ENCODE measurements at places on chromosomes 5 and 9.

DNA sequence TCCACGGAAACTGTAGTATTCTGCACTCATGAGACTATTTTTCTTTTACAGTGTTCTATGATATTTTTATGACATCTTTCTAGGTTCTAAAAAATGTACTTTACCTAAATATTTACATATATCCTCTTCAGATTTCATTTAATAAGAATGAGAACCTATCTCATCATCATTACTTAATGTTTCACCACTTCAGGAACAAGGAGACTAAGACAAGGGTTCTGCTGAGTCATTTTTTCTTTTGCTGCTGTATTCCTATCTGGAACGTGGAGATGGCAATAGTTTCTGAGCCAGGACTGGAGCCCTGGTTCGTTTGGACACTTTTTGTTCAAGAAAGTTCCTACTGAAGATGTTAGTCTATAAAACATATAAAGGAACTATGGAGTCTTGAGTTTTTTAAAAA, 258.2 kb upstream of the MAP3K1 start:
- no peak for DNase-seq

DNA sequence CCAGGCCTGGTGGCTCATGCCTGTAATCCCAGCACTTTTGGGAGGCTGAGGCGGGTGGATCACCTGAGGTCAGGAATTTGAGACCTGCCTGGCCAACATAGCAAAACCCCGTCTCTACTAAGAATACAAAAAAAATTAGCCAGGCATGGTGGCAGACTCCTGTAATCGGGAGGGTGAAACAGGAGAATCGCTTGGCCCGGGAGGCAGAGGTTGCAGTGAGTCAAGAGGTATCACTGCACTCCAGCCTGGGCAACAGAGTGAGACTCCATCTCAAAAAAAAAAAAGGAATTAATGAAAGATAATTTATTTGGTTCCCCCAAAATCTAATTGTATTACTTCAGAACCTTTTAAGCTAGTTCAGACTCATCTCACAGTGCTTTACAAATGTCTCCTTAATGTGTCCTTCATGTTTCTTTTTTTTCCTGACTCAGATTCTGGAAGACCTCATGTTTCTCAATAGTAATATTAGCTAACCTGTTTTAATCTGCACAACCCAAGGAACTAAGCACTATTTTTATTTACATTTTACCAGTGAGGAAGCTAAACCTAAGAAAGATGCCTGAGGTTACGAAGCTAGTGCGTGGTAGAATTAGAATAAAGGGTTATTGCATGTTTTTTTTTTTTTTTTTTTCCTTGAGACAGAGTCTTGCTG, 15.1 kb downstream of the FAF2 start:
- DNase-seq: no peak

DNA sequence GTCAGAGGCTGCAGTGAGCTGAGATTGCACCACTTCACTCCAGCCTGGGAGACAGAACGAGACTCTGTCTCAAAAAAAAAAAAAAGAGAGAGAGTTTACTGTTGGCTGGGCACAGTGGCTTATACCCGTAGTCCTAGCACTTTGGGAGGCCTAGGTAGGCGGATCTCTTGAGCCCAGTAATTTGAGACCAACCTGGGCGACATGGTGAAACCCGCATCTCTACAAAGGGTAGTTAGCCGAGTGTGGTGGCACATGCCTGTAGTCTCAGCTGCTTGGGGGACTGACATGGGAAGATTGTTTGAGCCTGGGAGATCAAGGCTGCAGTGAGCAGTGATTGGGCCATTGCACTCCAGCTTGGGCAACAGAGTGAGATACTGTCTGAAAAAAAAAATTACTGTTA, 12.6 kb downstream of the HABP4 start:
- DNase-seq: no peak

DNA sequence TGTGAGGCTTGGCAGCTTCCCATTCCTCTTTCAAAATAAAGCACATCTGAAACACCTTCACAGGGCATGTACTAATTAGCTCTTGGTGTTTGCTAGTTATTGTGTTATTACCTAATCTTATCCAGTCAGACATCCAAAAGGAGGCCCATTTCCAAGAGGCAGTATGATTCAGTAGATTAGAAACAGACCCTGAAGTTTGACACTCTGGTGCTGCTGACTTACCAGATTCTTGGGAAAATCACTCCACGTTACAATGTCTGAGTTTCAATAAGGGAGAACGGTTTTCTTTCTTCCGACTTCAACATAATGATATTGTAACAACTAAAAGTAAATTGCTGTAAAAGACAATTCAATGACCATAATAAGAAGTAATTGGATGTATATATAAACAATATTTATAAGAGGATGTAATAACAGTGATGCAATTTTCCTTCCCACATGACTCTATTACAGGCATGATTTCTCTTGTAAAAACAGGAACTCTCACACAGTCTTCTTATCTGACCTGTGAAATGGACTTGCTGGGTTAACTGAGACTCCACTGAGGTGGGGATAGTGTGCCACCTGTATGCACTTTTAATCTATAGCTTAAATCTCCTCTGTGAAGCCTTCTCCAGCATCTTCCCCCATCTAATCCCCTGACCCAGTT, 181.3 kb upstream of the ELL2 start:
- no peak for DNase-seq

- DNase-seq: no peak
Measured at GRCh38 chr9:99851500-99851822, 29.8 kb downstream of the NR4A3 start.

DNA sequence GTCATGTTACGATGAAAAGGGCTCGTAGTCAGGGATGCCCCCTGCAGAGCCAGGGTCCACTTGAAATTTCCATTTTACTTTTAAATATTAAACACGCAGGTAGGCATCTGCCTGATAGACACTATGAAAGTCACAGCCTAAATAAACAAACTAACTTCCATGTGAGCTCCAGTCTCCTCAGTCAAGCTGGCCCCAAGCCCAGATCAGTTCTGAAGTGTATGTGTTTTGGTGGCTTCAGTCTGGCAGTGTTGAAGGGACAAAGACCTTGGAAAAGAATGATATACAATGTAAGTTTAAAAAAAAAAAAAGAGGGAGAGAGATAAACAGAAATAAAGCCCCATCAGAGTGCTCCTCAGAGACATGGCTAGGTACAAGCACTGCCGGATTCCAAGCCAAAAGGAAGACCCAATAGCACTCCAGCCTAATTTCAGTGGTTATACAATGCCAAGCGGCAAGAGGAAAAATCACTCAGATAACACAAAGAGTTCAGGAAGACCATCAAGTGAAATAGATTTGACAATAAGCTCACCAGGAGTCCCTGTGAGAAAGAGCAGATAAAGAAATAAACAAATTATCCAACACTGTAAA, 181.0 kb downstream of the BNC2 start:
- no peak for DNase-seq

GRCh38 chr5:157729858-157730257, 1.4 kb upstream of the THG1L start:
- no peak for DNase-seq

DNA sequence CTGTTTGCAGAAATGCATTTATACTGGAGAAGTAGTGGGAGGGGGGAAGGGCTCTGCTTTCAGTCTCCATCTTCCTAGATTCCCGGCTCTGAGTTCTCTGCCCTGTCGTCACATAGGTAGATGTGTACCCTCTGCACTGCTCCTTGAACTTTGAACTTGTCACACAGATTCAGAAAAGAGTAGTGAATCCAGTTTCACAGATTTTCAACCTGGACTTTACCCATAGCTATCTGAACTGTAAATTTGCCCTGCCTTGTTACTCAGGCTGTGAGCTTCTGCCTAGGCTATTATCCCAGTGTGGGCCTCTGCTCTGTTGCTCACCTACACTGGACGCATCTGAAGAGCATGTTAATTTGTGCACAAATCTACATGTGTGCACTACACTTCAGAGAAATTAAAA, 12.8 kb upstream of the C9orf152 start:
- DNase-seq: no peak

DNA sequence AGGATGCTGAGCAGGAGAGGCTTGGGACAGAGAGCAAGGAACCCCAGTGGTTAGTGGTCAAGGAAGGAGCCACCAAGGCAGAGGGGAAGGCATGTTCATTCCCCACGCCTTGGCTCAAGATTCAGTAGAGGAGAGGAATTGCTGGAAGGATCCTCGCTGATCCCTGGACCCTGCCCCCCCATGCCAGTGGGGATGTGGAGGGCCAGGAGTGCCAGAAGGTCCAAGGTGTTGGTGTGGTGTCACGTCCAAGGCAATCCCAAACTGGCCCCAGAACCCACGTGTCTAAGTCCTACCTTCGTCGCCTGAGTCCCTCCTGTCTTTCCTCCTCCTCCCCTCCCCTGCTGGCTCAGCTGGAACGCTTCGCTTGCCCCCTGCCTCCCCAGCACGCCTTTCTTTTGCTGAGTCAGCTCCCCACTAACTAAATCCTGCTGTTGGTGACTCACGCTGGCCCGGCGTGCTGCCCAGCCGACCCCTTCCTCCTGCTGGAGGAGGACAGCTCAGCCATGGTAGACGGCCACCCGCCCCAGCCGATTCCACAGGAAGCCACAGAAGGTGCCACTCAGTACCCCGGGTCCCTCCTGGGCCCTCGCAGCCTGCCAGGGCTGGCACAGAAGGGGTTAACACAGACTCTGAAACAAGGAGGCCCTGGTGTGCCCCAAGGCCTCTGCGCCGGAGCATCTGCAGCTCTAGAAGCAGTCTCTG, 37.6 kb upstream of the ORM1 start:
- DNase-seq: peak; percentile 79

DNA sequence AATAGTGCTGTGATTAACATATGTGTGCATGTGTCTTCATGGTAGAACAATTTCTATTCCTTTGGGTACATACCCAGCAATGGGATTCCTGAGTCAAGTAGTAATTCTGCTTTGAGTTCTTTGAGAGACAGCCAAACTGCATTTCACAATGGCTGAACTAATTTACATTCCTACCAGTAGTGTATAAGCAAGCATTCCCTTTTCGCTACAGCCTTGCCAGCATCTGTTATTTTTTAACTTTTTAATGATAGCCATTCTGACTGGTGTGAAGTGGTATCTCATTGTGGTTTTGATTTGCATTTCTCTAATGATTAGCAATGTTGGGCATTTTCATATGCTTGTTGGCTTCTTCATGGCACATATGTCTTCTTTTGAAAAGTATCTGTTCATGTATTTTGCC, 308.5 kb downstream of the ARRDC3 start:
- DNase-seq: no peak

DNA sequence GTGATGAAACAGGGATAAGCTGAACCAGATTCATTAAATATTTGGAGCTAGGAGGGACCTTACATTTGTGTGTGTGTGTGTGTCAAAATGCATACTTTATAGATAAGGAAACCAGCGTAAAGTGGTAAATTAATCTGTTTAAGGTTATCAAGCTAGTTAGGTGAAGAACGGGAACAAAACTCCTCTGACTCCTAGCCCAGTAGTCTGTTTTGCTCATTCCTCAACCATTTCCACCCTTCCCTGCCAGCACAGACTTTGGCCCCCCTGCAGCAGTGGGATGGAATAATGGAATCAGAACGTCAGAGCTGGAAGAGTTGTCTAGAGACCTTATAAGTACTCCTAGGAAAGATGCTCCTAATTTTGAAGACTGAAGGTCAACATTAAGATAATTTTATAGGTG, 6.5 kb downstream of the AGXT2 start:
- DNase-seq: peak; percentile 42

- DNase-seq: no peak
Measured at GRCh38 chr5:75891020-75891419, 173.8 kb upstream of the POC5 start.

- no peak for DNase-seq
Measured at GRCh38 chr9:7336356-7337065, 463.1 kb downstream of the DMAC1 start.

DNA sequence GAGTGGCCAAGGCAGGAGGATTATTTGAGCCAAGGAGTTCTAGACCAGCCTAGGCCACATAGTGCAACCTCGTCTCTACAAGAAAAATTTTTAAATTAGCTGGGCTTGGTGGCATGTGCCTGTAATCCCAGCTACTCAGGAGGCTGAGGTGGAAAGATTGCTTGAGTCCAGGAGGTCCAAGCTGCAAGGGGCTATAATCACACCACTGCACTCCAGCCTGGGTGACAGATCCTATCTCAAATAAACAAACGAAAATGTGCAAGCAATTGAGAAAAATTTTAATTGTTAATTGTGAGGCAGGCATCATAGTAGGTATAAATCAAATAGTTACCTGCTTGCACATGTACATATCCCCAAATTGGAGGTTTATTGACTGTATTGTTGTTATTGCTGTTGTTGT, 15.3 kb downstream of the ALDH7A1 start:
- DNase-seq: no peak

- no peak for DNase-seq
Measured at GRCh38 chr9:86396412-86396811, 42.2 kb upstream of the TUT7 start.

GRCh38 chr5:43065387-43065947, 25.3 kb upstream of the ANXA2R start:
- DNase-seq: no peak

DNA sequence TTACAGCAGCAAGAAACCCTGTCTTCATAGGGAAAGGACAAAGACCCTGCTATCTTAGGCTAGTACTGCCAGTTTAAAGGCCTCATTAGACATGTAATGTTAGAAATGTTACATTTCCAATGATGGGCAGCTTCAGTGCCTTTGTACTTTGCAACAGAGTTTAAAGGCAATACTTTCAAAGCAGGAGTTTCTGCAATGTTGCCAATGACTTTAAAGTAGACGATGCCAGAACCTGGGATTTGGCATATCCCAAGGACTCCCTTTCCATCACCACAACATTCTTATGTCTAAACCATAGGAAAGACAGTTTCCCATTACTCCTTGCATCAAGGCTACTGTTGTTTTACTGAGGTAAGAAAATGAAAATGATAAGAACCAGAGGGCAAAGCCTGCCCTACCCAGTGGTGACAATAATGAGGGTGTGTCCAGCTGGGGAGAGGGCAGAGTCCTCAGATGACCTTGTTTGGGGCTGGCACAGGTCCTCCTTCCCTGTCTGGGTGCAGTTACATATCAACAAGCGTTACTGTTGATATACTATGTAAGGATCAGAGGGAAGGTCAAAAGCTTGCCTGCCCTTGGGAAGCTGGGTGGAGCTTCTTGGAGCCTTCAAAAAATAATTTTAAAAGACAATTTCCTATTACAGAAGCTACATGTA, 27.5 kb upstream of the MLANA start:
- no peak for DNase-seq

- DNase-seq: no peak
Measured at GRCh38 chr9:113794721-113795120, 81.4 kb upstream of the ZNF618 start.

GRCh38 chr9:70534061-70534460, 119.6 kb upstream of the KLF9 start:
- DNase-seq: no peak

DNA sequence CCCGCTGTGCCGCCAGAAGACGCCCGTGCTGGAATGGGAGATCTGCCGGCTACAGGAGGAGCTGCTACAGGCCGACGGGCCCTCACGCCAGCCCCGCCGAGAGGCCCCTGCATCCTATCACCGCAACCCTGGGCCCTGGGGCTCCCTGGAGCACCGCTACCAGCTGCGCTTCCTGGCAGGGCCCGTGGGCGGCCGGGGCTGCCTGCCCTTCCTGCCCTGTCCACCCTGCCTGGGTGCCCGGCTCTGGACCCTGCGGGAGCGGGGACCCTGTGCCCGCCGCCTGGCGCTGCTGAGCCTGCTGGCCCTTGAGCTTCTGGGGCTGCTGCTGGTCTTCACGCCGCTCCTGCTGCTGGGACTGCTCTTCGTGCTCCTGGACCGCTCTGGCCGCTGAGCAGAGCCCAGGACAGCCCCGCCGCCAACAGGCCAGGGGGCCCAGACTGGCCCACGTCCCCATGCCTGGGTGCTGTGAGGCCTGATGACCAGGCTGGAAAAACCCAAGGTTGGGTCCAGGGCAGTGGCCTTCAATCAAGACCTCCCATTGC, 3.8 kb downstream of the RNF208 start:
- no peak for DNase-seq

Measured in left hindlimb (tissue), 1 donor.